ENCODE measurements at places on chromosomes 7 and 10.

DNA sequence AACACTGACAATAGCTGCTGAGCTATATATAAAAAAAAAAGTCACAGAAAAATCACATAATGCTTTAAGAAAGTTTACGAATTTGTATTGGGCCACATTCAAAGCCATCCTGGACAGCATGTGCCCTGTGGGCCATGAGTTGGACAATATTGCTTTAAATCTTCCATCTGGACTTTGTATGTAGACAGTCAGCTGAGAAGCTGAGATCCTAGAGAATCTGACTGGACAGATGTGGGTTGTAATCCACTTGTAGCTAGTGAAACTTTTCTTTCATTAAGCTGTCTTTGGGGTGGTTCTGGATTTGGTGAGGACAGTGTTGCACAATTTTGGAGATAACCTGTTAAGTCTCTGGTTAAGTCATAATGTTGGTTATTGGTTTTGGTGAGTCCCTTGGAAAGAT, 824.5 kb downstream of the CCSER2 start:
- no peak for DNase-seq

DNA sequence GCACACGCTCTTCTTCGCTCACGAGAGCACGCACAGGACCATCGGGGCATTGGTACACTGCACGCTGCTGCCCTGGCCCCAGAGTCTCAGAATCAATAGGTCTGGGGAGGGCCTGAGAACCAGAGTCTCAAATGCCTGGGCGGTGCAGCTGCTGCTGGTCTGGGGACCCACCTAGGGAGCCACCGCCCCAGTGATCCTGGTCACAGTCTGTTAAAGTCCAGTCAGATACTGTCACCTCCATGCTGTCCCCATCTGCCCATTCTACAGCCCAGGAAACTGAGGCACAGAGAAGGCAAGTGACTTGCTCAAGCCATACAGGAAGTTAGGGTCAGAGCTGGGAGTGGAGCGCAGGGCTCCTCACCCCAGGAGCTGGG, 38.0 kb downstream of the ZCCHC24 start:
- no peak for DNase-seq

DNA sequence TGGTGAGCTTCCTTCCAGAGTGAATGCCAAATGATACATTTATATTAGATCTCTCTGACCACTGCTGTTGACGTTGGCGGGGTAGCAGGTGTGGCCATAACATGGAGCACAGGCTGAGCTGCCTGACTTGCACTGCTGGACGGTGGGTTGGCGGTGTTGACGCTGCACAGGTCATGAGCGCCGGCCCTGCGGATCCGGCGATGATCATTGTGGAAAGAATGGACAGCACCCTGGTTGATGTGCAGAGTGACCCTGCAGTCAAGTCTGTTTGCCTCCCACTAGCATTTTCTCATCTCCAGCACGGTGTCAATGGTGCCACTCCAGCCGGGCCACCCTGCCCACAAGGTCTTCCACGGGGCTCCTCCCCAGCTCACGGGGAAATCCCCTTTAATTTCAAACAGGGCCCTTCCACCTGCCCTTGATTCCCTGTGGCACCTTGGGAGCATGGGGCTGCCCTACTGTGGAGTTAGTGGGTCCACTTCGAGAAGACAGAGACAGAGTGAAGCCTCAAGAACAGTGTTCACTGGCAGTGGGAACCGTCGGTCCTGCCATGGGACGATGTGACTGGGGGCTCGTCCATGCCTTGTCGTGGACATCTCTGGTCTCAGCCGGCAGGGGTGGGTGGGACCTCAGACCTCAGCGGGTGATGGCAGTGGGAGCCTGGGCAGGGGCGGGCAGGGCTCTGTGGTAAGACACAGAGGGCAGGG, 613.5 kb downstream of the PTPRN2 start:
- no peak for DNase-seq

- DNase-seq: no peak
Measured at GRCh38 chr10:21954690-21955089, 48.8 kb downstream of the DNAJC1 start.

DNA sequence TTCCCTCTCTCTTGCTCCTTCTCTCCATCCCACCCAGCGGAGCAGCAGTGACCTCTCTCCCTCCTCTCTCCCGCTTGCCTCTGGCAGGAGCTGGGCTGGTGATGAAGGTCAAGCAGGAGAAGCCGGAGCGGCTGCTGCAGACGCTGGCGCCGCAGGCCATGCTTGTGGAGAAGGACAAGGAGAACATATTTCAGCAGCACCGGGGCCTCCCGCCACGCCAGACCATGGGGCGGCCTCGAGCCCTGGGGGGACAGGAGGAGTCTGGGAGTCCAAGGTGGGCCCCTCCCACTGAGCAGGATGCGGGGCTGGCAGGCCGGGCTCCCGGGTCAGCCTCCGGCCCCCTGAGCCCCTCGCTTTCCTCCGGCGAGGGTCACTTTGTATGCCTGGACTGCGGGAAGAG, 17.3 kb downstream of the ZNF775 start:
- DNase-seq: no peak

GRCh38 chr10:14048930-14049613, 281.7 kb downstream of the FRMD4A start:
- no peak for DNase-seq

DNA sequence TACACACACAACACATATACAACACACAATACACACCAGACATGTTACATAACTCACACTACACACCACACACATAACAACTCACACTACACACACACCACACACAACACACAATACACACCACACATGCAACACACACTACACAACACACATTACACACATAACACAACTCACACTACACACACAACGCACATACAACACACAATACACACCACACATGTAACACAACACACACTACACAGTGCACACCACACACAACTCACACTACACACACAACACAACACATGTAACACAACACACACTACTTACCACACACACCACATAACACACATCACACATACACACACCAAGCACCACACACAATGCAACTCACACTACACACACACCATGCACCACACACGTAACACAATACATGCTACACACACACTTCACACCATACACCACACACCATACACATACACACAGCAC, 166.5 kb downstream of the KCNMA1 start:
- DNase-seq: no peak

GRCh38 chr7:116788572-116789197, 73.7 kb upstream of the CAPZA2 start:
- peak; percentile 56 for DNase-seq

- no peak for DNase-seq
Measured at GRCh38 chr10:69179089-69179742, 818 bp upstream of the SUPV3L1 start.

GRCh38 chr7:4067476-4067760, 614.7 kb upstream of the FOXK1 start:
- DNase-seq: no peak

DNA sequence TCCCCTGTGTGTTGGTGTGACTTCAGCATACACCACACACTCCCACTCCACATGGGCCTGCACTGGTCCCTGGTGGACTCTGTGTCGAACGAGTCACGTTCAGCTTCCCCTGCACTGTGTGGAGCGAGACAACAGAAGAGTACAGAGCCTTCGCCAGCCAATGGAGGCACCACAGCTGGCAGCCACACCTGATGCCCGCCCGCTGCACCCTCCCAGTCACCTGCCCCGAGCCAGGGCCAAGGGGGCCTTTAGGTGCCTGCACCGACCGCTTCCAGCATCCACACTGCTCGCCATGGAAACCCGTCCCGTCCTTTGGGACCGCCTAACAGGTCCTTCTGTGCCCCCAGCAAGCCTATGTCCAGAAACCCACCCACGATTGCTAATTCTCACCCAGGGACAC, 9.2 kb downstream of the FOXL3 start:
- no peak for DNase-seq

DNA sequence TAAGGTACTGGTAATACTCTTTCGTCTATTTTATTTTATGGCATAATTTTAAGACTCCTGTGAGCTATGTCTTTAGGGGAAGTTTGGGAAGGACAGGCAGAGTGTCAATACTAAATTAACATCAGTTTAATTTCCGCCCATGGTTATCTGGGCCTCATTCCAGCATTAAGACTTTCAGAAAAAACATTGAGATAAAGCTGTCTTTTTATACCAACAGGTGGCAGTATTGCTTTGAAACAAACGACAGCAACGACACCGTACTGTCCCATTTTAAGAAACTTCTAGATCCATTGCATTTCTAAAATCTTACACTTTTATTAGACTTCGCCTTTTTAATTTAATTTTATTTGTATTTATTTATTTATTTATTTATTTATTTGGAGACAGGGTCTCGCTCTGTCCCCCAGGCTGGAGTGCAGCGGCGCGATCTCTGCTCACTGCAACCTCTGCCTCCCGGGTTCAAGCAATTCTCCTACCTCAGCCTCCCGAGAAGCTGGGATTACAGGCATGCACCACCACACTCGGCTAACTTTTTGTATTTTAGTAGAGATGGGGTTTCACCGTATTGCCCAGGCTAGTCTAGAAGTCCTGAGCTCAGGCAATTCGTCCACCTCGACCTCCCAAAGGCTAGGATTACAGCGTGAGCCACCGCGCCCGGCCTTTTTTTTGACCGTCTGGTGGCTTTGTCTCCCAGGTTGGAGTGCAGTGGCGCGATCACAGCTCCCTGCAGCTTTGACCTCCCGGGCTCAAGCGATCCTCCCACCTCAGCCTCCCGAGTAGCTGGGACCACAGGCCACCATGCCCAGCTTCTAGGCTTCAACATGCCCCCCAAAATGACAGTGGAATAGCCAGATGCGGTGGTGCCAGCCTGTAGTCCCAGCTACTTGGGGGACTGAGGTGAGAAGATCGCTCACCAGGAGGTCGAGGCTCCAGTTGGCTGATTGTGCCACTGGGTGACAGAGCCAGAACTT, 78.7 kb upstream of the C1GALT1 start:
- DNase-seq: peak; percentile 39

- DNase-seq: peak; percentile 7
Measured at GRCh38 chr7:105470846-105471245, 51.2 kb downstream of the PUS7 start.

GRCh38 chr7:71290452-71290851, 158.5 kb downstream of the GALNT17 start:
- no peak for DNase-seq

DNA sequence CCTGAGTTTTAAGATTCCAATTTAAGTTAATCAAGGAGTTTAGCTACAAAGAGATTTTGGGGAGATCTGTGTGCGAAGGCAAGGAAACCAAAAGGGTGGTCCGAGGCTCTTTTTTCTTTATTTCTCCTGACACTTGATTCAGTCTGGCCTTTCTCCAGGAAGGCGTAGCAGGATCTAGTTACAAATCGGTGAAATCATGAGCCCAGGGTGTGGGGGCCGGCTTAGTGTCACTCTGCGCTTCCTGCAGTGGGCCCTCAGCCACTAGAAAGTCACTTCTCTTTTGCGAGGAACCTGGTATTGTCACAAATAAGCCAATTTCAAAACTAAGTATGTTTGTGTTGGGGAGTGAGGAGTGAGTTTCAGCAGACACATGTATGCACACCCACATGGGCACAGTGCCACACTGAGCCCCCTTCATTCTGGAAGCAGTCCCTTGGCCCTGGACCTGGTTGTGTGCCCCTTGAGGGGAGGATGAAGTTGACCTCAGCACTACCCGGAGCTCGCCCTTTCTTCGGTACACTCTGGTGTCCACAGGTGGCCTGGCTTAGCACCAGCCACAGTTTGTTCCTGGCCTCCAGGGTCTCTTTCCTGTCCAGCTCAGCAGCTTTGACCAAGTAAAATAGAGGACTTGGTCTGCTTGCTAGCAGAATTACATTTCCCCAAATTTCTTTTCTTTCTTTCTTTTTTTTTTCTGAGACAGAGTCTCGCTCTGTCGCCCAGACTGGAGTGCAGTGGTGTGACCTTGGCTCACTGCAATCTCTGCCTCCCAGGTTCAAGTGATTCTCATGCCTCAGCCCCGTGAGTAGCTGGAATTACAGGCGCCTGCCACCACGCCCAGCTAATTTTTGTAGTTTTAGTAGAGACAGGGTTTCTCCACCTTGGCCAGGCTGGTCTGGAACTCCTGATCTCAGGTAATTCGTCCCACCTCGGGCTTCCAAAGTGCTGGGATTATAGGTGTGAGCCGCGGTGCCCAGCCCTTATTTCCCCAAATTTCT, 84.0 kb upstream of the BTBD16 start:
- DNase-seq: no peak

GRCh38 chr7:142862786-142863400, 8.0 kb downstream of the EPHB6 start:
- no peak for DNase-seq

GRCh38 chr10:34116220-34116641, 698.9 kb downstream of the PARD3 start:
- peak; percentile 84 for DNase-seq

DNA sequence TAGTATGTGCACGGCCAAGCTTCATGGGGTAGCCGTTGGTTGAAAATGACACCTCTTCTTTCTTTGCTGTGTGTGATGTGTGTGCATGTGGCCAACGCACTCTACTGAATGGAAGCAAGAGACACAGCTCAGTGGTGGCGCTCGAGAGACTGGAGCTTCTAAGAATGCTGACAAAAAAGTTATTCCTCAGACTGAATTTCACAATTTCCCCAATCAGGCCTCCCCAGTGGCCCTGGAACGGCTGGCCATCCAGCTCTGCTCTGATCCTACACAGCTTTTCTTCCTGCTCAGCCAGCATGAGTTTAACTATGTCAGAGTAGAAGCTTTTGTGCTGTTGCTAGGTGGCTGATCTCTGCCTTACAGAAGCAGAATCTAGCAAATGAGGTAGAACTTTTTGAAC, 186.7 kb upstream of the PLXDC2 start:
- peak; percentile 75 for DNase-seq

GRCh38 chr7:6556196-6556595, 4.9 kb upstream of the GRID2IP start:
- no peak for DNase-seq

- DNase-seq: no peak
Measured at GRCh38 chr7:106980358-106980685, 64.2 kb upstream of the PRKAR2B start.

GRCh38 chr7:139112741-139113250, 3.3 kb upstream of the ZC3HAV1 start:
- DNase-seq: no peak

DNA sequence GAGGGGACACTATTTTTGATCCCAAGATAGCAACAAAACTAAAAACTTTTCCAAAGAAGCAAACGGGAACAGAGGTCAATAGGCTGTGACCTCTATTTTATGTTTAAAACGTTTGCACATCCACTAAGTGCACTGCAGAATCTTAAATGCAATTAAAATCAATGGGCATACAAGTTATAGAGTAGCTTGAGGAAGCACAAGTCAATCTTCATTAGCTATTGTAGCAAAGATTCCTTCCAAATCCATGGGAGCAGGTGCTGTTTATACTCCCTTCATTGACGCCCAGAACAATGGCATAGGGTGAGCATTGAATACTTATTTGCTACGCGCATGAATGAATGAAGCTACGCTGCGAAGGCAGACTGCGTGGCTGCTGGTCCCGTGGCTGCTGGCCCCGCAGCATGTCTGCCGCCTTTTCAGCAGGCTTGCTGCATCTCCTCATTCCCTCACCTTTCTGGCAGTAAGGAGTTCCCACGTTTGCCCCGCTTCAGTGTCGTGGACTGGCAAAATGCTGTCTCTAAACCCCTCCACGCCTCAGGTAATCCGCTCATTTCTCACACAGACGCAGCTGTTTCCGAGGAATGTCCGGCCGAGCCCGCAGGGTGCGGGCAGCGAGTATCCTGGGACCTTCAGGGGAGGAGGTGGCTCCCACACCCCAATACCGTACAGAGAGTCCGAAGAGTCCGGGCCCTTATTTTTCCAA, 754 bp upstream of the PHYHIPL start:
- no peak for DNase-seq

GRCh38 chr10:98344589-98345038, 70.4 kb downstream of the PYROXD2 start:
- peak; percentile 83 for DNase-seq

GRCh38 chr7:130135208-130136205, 65.2 kb downstream of the KLHDC10 start:
- no peak for DNase-seq

GRCh38 chr7:130369831-130370550, 10.3 kb upstream of the CPA1 start:
- no peak for DNase-seq

GRCh38 chr7:65974876-65975275, 7.1 kb downstream of the GUSB start:
- no peak for DNase-seq

Data from right lung (tissue), 10 donors.